Adipose tissue (tissue), 3 donors: ENCODE measurements at places on chromosomes 3 and 15. TPM values are rescaled to one million over a fixed set of nuclear protein-coding genes. Genes with fewer than 3 reads are reported as not detected.

The BHLHE40 gene
- 80.4 TPM for polyA plus RNA-seq

The SCG5 gene
- polyA plus RNA-seq, result 0.83 TPM

The PLCL2 gene
- 7.2 TPM for polyA plus RNA-seq

The MAP6D1 gene
- 0.70 TPM for polyA plus RNA-seq

The CSPG4 gene
- polyA plus RNA-seq, result 25.3 TPM

The CTXN2 gene
- polyA plus RNA-seq, result 0.05 TPM

The SCG3 gene
- polyA plus RNA-seq, result 3.8 TPM

The C3orf22 gene
- not detected for polyA plus RNA-seq

The DAZL gene
- polyA plus RNA-seq, result not detected
